Activated T-cell treated with anti-CD3 and anti-CD28 coated beads for 24 hours (primary cell): ENCODE measurements at places on chromosomes 7 and 10.

- DNase-seq: no peak
Observed at GRCh38 chr10:132319853-132320653, 11.9 kb upstream of the LRRC27 start.

DNA sequence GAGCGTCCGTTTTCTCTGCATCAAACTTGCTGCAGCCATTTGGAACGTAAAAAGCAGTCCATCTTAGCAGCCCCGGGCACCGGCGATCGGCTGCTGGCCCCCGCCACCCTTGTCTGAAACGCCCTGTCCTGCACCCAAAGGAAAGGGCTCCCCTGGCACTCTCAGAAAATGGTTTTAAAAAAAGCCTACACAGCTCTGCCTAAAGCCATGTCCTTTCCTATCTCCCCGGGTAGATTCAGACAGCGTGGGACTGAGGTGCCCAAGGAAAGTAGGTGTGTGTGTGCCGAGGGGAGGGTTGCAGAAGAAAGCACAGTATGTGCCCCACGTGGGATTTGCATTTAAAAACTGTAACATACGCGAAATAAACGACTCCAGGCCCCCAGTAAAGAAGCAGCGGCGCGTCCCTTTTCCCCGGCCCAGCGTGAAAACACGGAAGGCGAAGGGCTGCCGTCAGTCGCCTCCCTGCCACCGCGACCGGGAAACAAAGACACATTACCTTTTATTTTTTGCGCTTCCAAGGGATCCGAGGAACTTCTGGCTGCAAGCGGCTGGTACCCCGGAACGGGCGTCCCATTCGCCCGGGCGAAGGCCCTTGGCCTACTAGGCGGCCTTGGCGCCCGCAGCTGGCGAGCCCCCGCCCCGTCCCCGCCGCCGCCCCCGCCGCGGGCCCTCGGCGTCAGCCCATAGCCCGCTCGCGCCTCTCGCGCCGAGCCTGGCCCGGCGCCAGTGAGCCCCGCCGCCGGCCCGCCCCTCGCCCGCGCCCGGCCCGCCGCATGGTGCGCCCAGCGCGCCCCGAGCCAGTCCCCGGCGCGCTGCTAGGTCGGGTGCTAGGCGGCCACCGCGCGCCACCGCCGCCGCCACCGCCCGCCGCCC is 304.6 kb downstream of the PRPF18 start:
- DNase-seq: no peak

GRCh38 chr10:117412469-117413010 is 37.3 kb upstream of the PDZD8 start:
- DNase-seq: no peak

DNA sequence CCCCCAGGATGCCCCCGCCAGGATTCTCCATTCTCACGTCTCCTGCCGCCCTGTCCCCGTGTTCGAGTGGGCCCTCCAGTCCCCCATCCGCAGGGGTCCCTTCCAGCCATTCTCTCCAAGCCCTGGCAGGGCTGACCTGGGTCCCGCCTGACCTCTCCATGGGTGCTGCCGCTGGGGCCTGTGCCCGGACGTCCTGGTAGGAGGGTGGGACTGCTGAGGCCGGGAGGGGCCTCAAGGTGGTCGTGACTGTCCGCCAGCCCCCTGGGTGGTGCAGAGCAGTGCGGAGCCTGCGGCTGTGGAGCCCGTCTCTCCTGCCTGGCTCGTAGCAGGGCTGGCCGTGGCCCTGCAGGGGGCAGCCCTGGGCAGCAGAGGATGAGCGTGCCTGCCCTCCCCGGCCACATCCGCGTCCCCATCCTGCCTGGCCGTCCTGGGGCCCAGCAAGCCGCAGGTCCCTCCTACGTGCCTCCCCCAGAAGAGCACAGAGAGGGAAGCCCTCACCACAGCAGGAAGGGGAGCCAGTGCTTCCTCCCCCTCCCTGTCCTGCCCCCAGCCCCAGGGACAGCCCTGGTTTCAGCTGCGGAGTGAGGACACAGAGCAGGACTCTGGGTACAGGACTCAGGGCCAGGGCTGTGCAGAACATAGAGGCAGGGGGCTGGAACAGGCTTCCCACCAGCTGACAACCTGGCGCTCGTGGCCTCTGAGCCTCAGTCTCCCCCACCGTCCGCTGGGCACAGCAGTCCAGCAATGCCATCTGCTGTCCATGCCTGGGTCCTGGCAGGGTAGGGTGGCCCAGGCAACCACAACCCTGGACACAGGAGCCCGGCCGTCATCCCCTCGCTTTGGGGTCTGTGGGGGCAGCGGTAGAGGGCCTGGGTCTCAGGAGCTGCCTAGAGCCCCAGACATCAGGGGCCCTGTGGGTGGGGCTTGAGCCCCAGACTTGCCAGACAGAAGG is 1.5 kb upstream of the GRIFIN start:
- DNase-seq: peak; percentile 30

DNA sequence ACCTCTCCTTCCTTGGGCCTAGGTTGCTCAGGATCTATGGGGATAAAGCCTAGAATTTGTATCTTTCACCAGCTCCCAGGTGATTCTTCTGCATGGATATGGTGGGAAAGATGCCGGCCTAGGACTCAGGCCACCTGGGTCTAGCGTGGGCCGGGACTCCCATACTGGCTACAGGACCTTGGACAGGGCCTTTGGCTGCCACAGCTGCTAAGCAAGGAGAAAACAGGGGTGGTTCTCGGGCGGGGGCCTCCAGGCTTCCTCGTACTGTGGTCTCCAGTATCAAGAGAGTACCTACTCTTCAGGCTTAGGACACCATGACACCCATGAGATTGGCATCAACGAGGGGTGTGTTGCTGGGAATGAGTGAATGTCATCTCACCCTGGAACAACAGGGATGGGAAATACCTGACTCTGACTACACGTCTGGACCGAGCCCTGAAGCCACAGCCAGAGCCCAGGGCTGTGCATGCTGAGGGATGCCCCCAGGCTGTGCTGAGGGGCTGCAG is 120.3 kb upstream of the ADAM12 start:
- no peak for DNase-seq

- no peak for DNase-seq
Observed at GRCh38 chr7:28890137-28890536, 68.0 kb downstream of the TRIL start.

GRCh38 chr10:132155723-132156381 is 30.9 kb upstream of the DPYSL4 start:
- DNase-seq: no peak

- DNase-seq: no peak
Observed at GRCh38 chr7:117061751-117062150, 108.5 kb downstream of the ST7 start.

GRCh38 chr10:6396652-6397051 is 183.4 kb downstream of the PRKCQ start:
- DNase-seq: no peak

- DNase-seq: no peak
Observed at GRCh38 chr7:26147030-26147429, 5.0 kb upstream of the NFE2L3 start.

- DNase-seq: no peak
Observed at GRCh38 chr10:652233-652632, 37.2 kb downstream of the DIP2C start.

GRCh38 chr10:1264001-1264400 is 207.8 kb downstream of the WDR37 start:
- DNase-seq: no peak

DNA sequence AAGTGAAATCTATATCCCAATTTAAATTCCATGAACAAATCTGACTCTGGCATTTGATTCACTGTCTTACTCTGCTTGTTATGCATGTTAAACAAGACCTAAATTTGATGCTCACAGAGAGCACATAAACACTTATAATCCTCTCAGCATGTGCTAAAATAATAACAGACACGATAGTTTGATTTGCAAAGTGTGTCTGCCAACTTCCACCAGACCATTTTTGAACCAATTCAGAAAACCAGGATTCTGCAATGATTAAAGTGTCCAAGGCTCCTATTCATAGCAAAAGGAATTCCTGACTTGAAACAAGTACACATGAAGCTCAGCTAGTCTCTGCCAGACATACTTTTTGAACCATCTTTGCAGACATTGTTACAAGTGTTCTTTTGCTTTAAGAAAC is 11.2 kb downstream of the RBM20 start:
- DNase-seq: no peak

- no peak for DNase-seq
Observed at GRCh38 chr10:24118246-24118645, 90.7 kb upstream of the KIAA1217 start.

GRCh38 chr7:127758105-127758504 is 106.1 kb downstream of the SND1 start:
- no peak for DNase-seq
